ENCODE measurements at places on chromosomes 1 and 21.
A peak's percentile ranks its signal among the peaks of the same experiment; 100 is the strongest.

GRCh38 chr1:179082999-179083335 lies 1.1 kb downstream of the TOR3A start:
- DNase-seq = no peak

DNA sequence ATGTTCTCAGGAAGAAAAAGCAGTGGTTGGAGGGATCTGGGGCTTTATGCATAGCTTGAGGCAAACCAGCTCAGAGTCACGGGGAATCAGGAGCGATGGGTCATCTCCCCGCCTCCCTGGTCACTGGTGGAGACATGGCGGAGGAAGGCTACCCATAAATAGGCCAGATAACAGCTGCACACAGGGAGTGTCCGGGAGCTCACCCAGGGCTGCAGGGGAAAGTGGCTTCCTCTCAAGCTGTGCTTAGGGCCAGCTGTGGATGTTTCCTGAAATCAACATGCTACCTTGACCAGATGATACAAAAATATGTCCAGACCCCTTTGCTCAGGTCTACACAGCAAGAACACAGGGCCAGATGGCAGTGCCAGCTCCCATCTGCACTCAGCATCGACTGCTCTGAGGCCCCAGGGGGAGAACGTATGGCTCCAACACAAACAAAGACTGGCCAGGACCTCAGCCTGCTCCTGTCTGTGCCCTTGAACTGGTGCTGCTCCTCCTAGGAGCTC lies 27.1 kb upstream of the RERE start:
- DNase-seq = no peak

DNA sequence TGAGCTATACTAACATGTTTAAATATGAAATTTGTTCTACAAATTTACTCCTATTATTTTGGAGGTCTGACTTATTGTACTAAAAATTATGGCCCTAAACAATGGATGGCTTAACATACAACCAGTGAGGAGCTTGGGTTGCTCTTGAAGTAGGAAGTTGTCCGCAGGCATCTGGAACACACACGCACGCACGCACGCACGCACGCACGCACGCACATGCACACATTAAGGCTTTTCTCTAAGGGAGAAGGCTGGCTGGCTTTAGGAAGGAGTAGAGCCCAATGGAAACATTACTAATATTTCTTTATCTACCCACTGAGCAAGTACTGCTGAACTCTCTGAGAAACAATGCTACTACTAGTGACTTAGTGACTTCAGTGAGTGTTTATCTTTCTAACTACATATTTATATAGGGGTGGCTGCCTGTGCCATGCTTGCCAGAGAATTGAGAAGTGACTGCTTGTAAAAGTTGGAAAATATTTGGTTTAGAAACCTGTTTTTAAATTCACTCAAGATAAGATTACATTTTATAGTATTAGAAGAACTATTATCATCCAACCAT lies 16.2 kb upstream of the ARHGAP29 start:
- no peak for DNase-seq

DNA sequence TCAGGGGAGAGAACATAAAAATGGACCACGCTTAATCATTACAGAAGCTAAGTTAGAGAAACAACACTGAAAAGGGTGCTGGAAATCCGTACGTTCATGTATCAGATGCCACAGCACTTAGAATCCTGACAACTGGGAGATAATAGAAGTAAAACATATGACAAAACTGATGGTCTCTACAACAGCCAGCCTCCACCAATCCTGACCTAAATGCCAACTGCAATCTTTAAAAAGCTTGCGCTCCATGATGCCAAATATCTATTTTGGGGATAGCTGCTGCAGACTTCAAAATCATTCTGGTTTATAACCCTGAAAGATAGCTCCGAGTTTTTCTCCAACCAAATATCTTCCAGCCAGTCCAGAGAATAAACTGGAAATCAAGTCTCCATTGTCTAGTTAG lies 178.3 kb downstream of the RERE start:
- DNase-seq = no peak

- no peak for DNase-seq
These were observed 46.2 kb downstream of the PLPP3 start for GRCh38 chr1:56533197-56533596.

GRCh38 chr21:40194185-40194980 lies 327.1 kb downstream of the PCP4 start:
- no peak for DNase-seq

- DNase-seq = no peak
These were observed 71.0 kb downstream of the LMO4 start for GRCh38 chr1:87399701-87400100.

DNA sequence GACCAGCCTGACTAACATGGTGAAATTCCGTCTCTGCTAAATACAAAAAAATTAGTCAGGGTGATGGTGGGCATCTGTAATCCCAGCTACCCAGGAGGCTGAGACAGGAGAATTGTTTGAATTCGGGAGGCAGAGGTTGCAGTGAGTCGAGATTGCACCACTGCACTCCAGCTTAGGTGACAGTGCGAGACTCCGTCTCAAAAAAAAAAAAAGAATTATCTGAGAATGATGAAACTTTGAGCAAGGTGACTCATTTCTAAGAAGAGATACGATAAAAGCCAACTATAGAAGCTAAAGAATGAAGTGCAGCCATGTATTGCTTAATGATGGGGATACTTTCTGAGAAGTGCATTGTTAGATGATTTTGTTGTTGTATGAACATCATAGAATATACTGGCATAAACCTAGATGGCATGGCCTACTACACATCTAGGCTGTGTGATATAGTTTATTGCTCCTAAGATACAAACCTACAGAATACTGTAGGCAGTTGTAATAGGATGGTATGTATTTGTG lies 64.7 kb downstream of the SNRPE start:
- DNase-seq = no peak

DNA sequence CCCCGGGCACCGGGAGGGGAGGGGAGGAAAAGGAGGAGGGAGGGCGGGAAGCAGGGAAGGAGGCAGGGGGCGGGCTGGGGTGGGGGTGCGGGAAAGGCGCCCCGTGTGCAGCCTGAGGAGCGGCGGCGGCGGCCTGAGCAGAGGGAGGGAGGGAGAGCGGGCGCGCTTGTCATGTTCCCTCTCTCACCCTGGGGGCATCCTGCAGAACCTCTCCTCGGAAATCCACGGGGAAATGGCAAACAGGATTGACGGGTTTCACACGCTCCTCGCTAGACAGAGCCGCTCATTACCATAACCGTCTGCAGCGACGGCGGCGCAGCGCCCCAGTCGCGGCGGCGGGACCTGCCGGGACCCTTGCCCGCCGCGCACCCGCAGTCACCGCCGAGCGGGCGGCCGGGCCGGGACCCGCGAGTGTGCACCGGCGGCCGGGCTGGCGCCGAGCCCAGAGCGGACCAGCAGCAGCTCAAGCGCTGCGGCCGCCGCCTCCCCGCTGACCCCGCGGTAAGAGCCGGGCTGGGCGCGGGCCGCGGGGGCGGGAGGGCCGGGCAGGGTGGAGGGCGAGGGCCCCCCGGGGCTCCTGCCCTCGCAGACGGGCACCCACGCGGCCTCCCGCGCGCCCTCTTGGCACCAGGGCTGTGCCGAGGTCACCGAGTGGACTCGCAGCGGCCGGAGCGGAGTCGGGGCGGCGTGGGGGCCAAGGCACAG lies at the start of gene SERTAD4:
SERTAD4 (plus strand) TSS at position 286 of the 705 bp plus-strand sequence. CDS start 5,165 bp downstream, outside the sequence.
- peak; percentile 31 for DNase-seq

- DNase-seq = no peak
These were observed 24.0 kb upstream of the VWA5B1 start for GRCh38 chr1:20266642-20267041.

DNA sequence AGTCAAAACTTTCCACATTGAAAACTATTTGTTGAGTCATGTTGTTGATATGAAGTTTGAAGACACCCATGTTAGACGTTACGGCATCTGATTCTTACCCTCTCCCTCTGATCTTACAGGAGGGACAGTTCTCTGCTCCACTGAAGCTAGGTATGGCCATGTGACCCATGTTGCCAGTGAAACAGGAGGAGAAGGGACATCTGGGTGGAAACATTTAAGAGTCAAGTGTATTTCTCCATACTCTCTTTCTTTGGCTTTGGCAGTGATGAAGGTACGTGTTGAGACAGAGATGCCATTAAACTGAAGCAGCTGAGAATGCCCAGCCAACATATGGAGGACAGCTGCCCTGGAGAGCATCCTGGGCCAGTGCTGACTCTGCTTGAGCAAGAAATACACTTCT lies 198.4 kb upstream of the PTGFR start:
- no peak for DNase-seq

- no peak for DNase-seq
These were observed 5.0 kb upstream of the ZC3H12A start for GRCh38 chr1:37469386-37469785.

- no peak for DNase-seq
These were observed 28.0 kb upstream of the H3-3A start for GRCh38 chr1:226034482-226034881.

DNA sequence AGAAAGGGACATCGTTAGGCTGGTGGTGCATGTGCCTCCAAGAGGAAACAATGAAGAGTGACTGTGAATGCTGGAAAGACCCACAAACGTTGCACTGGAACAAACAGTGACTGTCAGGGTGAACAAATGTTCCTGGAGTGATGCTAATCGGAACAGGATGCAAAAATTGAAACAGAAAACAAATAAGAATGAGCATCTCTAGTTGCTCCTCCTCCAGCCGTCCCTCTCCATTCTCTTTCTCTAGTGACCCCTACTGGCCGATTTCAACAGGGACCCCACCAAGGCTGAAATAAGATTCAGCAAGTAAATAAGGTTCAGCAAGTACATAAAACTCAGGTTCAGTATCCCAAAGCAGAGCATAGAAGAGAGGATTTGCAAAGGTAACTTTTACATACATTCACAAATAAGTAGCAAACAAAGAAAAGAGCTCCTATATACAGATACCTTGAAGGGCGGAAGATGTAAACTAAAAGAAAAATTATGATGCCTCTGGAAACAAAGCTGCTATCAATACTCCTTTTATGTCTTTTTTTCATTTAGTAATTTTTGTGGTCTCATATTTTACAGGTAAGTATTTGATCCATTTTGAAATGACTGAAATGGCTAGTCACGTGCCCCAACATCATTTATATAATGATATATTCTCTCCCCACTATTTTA lies 836.1 kb upstream of the ADAMTS5 start:
- peak; percentile 50 for DNase-seq

GRCh38 chr21:15009837-15010363 lies 54.9 kb downstream of the NRIP1 start:
- no peak for DNase-seq

DNA sequence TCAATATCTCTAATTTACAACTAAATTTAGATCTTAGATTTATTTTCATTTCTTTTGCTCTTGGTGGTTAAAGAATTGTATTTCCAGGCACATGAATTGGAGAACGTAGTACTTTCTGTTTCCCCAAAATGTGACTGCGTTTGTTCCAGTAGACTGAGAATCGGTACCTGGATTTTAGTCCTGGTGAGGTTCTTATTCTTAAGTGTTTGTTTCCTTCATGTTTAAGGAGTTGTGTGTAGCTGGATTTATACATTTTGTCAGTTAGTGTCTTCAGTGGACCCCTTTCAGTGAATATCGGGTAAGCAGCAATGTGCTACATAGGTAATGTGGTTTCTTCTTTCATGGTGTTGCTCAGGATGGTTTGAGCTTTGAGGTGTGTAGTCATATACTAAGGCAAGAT lies 6.8 kb downstream of the MIER1 start:
- peak; percentile 40 for DNase-seq

DNA sequence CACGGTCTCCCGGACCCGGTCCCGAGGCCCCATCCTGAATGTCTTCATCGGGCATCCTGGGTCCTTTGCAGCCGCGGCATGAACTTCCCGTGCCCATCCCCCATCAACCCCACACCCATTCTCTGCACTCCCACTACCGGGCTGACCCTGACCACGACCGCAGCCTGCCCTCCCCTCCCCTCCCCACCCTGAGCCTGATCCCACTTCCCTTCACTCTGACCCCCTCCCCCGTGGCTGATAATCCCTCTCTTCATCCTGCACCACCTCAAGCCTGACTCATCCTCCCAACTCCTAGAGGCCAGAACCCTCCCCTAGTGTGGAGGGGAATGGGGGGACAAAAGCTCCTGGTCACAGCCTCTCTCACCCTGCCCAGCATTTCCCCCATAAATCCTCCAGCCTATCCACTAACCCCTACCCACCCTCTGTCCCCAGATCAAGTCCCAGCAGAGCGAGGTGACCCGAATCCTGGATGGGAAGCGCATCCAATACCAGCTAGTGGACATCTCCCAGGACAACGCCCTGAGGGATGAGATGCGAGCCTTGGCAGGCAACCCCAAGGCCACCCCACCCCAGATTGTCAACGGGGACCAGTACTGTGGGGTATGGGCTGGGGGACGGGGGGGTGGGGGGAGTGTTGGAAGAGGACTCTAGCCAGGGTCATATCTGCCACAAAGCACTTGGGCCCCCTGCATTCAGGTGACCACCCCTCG lies 602 bp downstream of the SH3BGRL3 start:
- no peak for DNase-seq

- no peak for DNase-seq
These were observed 7.0 kb downstream of the KRTAP10-12 start for GRCh38 chr21:44703731-44704635.

- DNase-seq = peak; percentile 10
These were observed 11.4 kb upstream of the MTARC1 start for GRCh38 chr1:220775240-220775853.

DNA sequence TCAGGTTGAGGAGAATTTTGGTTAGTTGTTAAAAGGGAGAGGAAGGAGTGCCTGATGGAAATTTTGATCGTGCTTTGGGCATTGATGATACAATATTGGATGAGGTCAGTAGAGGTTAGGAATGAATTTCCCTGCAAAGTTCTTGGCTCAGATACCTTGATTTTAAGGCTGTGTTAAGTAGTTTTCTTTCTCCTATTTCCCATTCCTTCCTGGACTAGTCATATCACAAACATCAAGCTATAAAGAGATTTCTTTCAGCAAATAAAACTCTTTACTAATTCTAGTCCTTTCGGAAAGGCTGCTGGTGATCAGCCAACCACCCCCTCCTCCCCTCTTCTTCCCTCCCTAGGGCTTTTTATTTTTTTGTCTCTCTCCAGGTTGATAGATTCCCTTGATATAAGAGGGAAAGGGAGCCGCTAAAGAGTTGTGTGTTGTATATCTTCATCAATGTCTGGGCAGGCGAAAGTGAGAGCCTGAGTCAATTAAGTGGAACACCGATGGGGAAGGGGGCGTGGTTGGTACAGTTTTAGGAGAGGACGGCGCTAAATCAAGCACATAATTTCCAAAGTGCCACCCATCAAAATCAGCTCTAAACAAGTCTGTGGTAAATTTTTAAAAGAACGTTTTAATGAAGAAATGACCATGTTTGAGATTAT lies 100.1 kb upstream of the PLXNA2 start:
- DNase-seq = no peak
